ENCODE measurements at places on chromosomes 4 and X.

- no peak for DNase-seq
Measured at GRCh38 chr4:27775156-27775555, 914.5 kb downstream of the STIM2 start.

DNA sequence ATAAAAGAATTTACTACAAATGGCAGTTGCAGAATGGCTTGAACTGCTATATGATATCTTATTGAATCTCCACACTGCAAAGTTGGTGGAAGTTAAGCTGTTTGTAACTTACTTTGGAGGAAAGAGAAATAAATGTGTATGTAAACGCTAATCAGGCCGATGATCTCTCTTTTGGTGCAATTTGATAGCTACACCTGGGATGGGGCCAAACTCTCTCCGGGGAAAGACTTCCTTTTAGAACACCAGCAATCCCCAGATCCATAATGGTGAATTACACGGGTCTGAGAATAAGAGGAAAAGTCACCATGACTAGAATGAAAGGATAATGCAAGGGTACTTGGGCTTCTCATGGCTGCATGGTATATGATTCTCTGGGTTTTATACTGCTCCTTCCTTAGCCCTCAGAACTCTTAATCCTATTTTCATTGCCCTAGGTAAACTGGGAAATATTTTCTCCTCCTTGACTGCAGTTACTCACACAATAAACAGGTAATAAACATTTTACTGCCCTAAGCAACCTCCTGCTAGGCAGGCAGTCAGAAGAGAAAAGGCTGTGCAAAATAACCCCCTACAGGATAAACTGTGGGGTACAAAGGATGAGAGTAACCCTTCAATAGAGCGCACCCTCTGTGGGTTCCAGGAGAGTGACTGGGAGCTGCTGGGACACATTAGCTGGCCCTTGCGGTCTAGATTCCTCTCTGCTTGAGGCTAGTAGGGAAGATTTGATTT, 109.3 kb downstream of the MGST2 start:
- no peak for DNase-seq

DNA sequence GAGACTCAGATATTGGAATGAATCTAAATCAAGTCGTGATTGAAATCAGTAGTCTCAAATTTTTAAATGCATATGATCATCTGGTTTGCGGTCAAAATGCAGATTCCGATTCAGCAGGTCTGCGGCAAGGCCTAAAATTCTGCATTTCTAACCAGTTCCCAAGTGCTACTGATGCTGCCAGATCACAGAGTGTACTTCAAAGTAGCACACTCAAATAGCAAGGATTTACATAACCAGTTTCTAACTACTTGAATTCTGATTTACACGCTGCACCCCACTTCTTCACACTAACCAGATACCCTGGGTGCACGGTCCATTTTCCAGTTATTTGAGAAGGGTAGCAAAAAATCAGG, 752 bp downstream of the MBTPS2 start:
- DNase-seq = no peak

GRCh38 chr4:82517043-82517442, 44.7 kb downstream of the TMEM150C start:
- DNase-seq = no peak

- DNase-seq = peak; percentile 96
Measured at GRCh38 chr4:2536193-2537010, at the start of gene FAM193A. Gene FAM193A, plus strand, starts transcription at chr4:2536647. Its CDS starts 269 bp downstream, at chr4:2536916.

GRCh38 chr4:47068986-47069385, 37.6 kb downstream of the GABRB1 start:
- DNase-seq = no peak
